ENCODE measurements at places on chromosomes 6 and 20. TPM values are rescaled to one million over a fixed set of nuclear protein-coding genes. Genes with fewer than 3 reads are reported as not detected.

Gene COX4I2
- polyA plus RNA-seq = not detected

DNA sequence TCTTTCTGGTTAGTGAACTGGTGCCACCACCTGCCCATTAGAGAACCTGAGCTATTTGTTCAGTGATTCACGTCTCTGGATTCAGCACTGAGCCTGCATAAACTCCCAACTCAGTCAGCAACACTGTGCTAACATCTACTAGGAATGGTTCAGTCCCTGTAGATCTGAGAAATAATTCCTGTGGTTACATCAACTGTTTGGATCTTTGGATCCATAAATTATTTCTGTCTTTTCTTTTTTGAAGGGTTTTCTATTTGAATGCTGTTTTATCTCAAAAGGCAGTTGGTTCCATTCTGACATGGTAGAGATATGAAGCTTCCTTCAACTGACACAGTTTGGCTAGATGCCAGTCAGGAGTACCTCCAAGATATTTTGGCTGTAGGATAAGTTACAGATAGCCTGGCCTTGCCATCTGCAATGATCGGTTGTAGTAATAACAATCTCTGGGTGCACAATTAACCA is 125.9 kb downstream of the TRMT11 start:
- no peaks in the 10 kb centered on the region for H3K27me3 ChIP-seq

Gene NNAT
- polyA plus RNA-seq = not detected

Gene TFAP2C
- polyA plus RNA-seq = not detected

DNA sequence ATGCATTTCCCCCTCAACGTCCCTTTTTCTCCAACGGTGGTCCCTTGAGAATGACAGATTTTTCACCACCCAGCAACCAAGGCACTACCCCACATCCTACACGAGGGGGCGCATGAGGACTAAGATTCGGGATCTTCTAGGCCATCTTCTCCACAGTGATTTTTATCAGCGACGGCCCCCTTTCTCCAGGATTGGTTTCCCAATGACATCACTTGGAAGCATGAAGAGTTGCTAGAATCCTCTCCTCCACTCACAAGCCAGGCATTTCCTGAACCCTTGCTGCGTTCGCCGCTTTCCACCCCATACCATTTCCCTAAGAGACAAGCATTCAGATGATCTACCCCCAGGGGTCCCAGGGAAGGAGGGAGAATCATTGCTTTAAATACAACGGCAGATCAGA is 252.0 kb downstream of the HIVEP2 start:
- no peak overlapping the region for H3K27ac ChIP-seq
- DNase-seq = peak; percentile 50
- no peaks in the 10 kb centered on the region for H3K36me3 ChIP-seq
- no peak overlapping the region for H3K4me3 ChIP-seq
- H3K27me3 ChIP-seq = peaks cover 1% of the 10 kb centered on the region
- peaks cover 3% of the 10 kb centered on the region for H3K4me1 ChIP-seq

Gene FGD2
- polyA plus RNA-seq = 3.6 TPM

Measured in immature natural killer cell (primary cell).